ENCODE measurements at places on chromosomes 11 and 22. TPM values are rescaled to one million over a fixed set of nuclear protein-coding genes. Genes with fewer than 3 reads are reported as not detected.

The APOL6 gene
- 0.74 TPM for total RNA-seq

The TEX12 gene
- total RNA-seq = 0.49 TPM

The FADS3 gene
- 40.6 TPM for total RNA-seq

The TMEM225 gene
- not detected for total RNA-seq
